BE2C (cell line): ENCODE measurements at places on chromosomes 16 and 17.

GRCh38 chr16:71622088-71622487, 3.9 kb upstream of the MARVELD3 start:
- DNase-seq: no peak

GRCh38 chr17:56737421-56738161, 96.1 kb downstream of the C17orf67 start:
- DNase-seq: no peak

DNA sequence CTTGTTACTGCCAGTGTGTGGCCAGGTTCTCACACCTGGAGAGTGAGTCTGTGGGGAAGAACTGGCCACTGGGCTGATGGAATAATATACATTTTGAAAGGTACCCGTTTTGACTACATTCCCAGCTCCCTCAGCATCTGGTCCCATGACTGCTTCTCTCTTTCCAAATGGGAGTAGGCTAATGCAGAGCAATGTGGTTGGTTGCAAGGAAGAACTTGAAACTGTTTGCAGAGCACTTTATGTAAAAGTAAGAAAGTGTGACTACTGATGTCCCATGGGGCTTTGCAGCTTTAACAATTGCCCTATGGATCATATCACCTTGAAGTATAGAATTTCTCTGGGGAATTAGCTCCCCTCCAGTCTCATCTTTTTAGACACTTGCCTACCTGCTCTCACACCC, 9.0 kb downstream of the KATNIP start:
- DNase-seq: no peak

GRCh38 chr17:44768505-44769142, 9.8 kb downstream of the ADAM11 start:
- DNase-seq: no peak

DNA sequence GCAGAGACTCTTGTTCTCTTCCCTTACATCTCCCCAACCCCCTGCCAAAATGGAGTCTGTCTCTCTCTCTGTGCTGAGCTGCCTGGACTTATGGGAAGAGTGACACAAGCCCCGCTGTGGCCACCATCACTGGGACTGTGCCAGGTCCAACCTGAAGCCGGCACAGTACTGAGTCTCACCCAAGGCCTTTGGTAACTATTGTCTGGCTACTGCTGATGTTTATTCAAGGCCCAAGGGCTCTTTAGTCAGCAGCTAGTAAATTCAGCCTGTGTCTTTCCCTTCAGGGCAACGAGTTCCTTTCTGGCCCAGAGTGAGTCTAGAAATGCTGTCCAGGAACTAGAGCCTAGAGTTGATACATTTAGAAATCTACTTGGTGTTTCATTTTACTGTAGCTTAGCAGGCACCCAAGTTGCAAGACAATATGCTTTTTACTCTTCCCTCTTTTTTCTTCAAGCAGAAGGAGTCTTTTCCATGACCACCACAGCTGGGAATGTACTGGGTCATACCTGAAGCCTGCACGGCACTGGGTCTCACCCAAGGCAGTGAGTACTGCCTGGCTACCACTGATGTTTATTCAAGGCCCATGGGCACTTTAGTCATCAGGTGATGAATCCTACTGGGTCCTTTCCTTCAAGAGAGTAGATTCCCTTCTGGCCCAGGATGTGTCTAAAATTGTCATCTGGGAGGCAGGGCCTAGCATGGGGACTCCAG, 17.7 kb downstream of the EFCAB5 start:
- no peak for DNase-seq

DNA sequence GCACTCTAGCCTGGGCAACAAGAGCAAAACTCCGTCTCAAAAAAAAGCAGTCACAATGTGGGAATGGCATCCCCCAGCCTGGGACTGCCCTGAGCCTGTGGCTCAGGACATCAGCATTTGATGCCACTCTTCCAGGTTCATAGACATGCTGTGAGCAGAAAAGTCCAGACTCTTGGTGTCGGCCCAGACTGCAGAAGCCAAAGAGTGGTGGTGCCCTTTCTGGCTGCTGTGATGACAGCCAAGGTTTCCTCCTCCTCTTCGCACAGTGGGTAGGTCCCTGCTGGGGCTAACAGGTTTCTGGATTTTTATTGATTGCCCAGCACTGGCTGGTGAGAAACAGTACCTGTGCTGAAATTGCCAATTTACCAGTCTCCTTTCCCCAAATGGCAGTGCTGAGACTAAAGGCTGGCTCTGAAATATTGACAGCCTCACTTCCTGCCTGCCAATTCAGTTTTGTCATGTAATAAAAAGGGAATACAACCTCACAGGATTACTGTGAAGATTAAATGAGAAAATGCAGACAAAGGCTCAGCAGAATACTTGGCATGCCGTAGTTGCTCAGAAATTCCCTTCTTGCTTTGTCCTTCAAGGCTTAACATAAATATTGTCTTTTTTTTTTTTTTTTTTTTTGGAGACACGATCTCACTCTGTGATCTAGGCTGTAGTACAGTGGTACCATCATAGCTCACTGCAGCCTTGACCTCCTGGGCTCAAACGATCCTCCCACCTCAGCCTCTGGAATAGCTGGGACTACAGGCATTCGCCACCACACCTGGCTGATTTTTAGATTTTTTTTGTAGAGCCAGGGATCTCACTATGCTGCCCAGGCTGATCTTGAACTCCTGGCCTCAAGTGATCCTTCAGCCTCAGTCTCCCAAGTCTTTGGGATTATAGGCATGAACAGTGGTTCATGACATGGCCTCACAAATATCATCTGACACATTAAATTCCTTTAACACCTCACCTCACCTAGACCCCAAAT, 15.5 kb upstream of the UBE2G1 start:
- no peak for DNase-seq

DNA sequence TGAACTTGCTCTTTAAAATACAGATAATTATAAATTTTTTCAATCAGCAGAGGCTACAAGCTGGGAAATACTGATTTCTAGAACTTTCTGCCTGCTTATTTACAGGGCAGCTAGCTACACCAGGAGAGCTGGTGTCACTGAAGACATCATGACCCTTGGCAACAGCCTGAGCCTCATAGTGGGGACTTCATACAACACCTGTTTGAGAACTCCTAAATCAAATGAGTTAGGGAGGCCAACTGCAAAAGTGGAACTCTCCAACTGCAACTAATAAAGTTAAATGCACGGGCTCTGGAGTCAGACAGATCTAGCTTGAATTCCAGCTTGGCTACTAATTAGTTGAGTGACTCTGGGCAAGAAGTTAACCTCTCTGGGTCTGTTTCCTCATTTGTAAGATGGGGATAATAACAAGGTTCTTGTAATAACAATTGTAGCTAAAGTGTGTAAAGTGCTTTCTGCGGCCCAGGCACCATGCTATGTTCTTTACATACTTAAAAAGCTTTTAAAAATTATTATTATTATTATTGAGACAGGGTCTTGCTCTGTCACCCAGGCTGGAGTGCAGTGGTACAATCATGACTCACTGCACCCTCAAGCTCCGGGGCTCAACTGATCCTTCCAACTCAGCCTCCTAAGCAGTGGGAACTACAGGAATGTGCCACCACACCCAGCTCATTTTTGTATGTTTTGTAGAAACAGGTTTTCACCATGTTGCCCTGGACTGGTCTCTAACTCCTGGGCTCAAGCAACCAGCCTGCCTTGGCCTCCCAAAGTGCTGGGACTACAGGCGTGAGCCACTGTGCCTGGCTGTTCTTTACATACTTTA, 33.4 kb downstream of the VAC14 start:
- DNase-seq: no peak

GRCh38 chr17:74578979-74579378, 11.7 kb upstream of the CD300H start:
- DNase-seq: no peak

GRCh38 chr17:82793974-82794630, 42.2 kb downstream of the TBCD start:
- no peak for DNase-seq

DNA sequence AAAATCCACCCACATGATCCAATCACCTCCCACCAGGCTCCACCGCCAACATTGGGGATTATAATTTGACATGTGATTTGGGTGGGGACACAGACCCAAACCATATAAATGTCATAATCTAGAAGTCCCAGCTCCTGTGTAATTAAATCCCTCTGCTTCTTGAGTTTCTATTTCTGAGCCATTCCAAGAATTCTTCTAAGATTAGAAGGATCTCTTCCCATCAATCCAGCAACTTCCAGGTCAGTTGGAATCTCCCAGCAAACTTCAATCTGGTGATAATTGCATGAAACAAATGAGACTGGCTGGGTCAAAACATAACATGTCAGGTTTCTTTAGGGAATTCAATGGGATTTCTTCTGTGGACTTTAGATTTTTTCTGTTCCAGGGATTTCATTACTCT, 127.8 kb upstream of the CDH5 start:
- no peak for DNase-seq

DNA sequence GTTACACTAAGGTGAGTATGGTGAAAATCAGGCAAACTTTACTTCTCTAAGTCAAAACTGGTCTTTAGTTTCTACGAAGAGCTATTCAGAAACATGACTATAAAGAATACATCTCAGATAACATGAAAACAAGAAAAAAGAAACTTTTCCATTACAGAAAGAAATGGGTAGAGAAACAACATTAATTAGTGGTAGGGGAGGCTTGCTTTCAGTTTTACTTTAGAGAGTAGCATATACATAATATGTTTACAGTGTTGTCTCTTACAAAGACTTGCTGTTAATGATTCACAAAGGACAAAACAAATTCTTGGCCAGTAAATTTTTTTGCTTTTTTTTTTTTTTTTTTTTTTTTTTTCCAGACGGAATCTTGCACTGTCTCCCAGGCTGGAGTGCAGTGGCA, 34.2 kb downstream of the CRLF3 start:
- DNase-seq: no peak

DNA sequence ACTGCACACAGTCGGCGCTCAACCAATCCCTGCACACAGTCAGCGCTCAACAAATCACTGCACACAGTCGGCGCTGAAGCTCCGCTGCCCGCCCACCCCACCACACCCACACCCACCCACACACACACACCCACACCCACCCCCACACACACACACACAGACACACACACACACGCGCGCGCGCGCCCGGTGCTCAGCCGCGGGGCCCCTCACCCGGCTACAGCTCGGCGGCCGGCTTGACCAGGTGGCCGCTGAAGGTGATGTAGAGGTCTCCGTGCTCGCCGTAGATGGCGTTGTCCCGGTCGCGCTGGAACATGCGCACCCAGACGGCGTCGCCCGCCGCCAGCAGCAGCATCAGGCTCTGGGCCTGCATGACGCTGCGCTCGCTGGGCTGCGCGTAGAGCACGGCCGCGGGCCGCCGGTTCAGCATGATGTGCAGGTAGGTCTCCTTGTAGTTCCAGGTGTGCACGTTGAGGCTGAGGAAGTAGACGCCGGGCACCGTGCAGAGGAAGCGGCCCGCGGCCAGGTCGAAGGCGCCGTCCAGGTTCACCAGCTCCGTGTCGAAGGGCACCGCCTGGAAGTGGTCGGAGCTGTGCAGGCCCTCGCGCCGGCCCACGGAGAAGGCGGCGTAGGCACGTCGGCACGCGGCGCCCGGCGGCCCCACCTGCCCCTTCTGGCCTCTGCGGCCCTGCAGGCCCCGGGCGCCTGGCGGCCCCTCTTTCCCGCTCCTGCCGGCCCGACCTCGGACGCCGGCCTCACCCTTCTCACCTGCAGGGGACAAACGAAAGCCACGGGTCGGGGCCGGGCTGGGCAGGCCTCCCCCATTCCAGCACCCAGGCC, 2.5 kb downstream of the C1QTNF8 start:
- peak; percentile 69 for DNase-seq
